Keratinocyte (primary cell): ENCODE measurements at places on chromosomes 3 and 15.

GRCh38 chr3:187434524-187434923 is 66.3 kb downstream of the RTP4 start:
- no peak for DNase-seq

DNA sequence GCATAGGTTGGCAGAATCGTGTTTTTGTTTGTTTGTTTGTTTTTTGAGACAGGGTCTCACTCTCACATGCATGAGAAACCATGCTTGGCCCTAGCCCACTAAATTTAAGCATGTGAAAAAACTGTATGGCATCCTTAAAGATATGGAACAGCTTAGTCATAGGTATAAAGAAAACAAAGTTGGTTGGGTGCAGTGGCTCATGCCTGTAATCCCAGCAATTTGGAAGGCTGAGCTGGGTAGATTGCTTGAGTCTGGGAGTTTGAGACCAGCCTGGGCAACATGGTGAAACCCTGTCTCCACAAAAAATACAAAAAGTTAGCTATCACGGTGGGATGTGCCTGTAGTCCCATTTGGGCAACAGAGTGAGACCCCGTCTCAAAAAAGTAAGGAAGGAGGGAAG is 25.2 kb downstream of the EXD1 start:
- no peak for DNase-seq

- DNase-seq = no peak
Measured at GRCh38 chr3:29520764-29521163, 239.9 kb downstream of the RBMS3 start.

DNA sequence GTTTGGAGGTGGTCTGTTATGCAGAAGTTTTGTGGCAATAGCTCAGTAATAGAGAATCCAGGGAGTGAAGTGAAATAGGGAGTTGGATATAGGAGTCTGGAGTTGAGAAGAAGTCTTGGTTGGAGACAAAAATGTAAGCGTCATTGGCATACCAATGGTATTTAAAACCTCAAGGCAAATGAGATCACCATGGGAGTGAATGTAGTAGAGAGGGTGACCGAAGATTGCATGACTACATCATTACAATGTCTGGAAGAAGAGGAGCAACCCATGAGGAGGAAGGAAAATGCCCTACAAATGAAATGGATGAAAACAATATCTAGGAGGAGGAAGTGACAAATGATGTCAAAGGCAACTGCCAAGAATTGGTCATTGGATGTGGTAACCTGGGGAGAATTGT is 54.4 kb downstream of the CNTN4 start:
- DNase-seq = no peak

GRCh38 chr3:124529826-124530571 is 200.3 kb upstream of the UMPS start:
- DNase-seq = no peak
